Small intestine (tissue), 16 donors: ENCODE measurements at places on chromosomes 12 and 14.

GRCh38 chr12:14186193-14186502, 179.3 kb upstream of the ATF7IP start:
- DNase-seq, result no peak

DNA sequence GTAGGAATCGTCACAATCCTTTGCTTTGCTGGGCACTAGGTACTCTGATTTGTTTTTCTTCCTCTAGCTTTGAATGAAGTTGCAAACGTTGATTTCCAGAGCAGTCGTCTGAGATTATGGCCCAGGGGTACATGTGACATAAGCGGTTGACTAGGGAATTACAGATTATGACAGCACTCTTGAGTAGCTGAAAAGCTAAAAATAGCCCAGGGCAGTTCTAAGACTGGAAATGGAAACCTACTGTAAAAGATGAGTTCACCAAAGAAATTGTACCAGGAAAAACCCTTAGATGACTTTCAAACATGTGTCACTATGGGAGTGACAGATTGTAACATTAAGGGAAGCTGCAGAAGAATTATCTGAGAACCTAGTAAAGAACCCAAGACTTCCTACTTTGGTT, 108.5 kb downstream of the ANO6 start:
- no peak for DNase-seq

GRCh38 chr14:103057372-103058163, at the start of gene CDC42BPB:
Gene CDC42BPB (minus strand): TSS chr14:103057549. CDS start chr14:103057173, 376 bp downstream.
- DNase-seq, result peak; percentile 90

GRCh38 chr12:92434607-92435025, 268.2 kb upstream of the PLEKHG7 start:
- DNase-seq, result no peak

DNA sequence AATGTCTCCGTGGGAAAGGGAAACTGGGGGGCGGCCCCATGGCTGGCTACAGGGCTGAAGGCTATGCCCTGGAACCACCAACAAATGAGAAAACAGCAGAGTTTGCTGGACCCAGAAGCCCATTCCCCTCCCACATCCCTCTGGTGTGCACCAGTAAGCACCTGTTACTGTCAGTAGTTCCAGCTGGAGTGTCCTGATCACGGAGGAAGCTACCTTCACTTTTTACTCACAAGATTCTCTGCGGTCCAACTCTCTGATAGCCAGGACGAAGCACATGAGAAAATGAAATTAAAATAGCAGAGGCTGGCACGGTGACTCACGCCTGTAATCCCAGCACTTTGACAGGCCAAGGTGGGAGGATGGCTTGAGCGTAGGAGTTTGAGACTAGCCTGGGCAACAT, 22.7 kb upstream of the MEG3 start:
- no peak for DNase-seq

GRCh38 chr12:104643093-104643818, 186.5 kb downstream of the CHST11 start:
- DNase-seq, result no peak

GRCh38 chr12:123743002-123743401, 19.1 kb upstream of the DNAH10 start:
- no peak for DNase-seq

- DNase-seq, result no peak
These were observed 187.1 kb downstream of the TSPAN9 start for GRCh38 chr12:3263939-3264922.

- DNase-seq, result no peak
These were observed 352.6 kb downstream of the BCL11B start for GRCh38 chr14:98919434-98919833.

DNA sequence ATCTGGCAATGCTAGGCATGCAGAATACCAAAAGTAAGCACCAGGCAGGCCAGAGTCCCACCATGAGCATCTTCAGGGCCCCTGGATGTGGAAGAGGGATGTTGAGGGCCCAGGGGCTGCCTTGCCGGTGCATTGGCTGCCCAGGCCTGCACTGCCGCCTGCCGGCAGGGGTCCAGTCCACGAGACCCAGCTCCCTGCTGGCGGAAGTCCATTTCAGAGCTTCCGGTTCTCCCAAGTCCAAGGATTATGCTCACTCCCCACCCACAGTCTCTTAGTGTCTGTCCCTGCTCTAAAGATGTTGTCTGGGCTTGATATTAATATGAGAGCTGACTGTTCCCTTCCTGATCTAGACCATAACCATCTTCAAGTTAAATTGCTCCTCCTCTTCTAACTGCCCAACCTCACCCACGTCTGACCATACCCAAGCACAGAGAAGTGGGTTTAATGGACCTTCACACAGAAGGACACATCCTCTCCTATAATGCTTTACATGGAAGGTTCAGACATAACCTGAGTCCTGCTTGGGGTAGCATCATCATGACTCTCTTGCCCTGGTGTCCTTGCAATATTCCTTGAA, 117.4 kb downstream of the DAD1 start:
- DNase-seq, result peak; percentile 71

DNA sequence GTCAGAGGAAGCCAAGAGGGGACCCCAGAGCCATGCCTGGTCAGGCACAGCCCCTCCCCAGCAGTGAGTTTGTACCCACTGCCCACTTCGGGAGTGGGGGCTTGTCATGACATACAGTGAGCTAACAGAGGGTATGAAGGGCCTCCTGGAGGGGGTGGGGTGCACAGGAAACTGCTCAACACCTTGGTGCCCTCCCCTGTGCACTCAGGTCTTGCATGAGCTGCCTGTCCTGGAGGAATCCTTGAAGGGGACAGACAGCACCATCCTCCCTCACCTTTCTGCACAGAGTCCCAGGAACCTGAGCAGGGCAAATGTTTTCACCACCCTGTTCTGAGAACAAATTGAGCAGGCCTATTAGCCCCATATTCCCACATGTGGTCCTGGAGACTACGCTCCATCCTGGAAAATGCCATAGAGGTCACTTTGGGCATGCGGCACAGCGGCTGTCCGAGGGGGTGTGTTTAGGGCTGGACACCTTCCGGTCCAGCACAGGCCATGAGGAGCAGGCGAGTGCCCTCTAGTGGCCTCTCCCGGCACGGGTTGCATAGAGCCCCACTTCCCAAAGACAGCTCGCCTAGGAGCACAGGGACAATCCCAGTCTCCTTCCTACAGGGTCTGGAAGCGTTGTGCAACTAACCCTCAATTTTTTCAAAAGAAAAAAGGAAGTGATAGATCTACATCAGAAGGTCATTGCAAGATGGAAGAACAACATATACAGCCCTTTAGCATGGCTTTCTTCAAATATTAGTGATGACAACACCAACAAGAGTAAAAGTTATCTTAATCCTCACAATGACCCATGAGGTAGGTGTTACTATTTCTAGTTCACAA, 31.9 kb upstream of the ZFP36L1 start:
- peak; percentile 82 for DNase-seq

DNA sequence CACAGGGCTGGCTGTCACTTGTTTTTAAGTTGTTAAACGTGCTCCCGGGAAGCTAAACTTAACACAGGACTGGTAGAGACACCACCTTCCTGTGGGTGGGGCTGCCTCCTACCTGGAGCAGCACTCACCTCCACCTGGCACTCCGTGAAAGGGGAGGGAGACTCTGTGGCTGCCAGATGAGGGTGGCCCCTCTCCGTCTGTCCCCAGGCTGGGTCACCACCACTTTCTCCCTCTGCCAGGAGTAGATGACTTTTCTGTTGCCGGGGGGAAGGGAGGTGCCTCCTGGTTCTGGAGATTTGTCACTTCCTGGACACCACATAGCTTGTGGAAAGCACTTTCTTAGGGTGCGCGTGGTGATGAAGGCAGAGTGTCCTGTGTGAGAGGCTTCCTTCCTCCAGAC, 81.3 kb downstream of the WDR20 start:
- peak; percentile 16 for DNase-seq

GRCh38 chr14:63510538-63510937, 32.6 kb downstream of the PPP2R5E start:
- no peak for DNase-seq

GRCh38 chr12:56955631-56956256, 1.7 kb downstream of the RDH16 start:
- no peak for DNase-seq

- DNase-seq, result peak; percentile 69
These were observed 131.6 kb downstream of the KSR2 start for GRCh38 chr12:117836999-117837736.

GRCh38 chr14:61803755-61804154, 41.5 kb downstream of the SNAPC1 start:
- no peak for DNase-seq

GRCh38 chr12:51669996-51670395, 79.0 kb downstream of the SCN8A start:
- DNase-seq, result no peak

DNA sequence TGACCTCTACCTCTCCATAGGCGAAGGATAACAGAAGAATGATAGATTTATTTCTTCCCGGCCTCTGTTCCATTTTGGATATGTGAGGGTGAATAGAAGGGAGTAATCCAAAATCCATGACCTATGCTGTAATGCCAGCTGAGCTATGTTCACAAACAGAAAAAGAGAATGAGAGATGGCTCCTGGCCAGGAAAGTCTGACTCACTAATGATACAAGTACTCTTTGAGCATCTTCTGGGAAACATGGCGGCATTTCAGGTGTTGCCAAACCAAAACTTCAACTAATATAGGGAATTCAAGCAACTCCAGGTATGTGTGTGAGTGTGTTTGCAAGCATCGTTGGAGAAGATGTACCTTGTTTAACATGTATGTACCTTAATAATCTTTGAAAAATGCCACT, 55.1 kb downstream of the MED13L start:
- DNase-seq, result peak; percentile 57

GRCh38 chr12:25793196-25793595, 165.3 kb upstream of the RASSF8 start:
- DNase-seq, result no peak

GRCh38 chr12:44240186-44240585, 404.3 kb downstream of the TMEM117 start:
- no peak for DNase-seq

DNA sequence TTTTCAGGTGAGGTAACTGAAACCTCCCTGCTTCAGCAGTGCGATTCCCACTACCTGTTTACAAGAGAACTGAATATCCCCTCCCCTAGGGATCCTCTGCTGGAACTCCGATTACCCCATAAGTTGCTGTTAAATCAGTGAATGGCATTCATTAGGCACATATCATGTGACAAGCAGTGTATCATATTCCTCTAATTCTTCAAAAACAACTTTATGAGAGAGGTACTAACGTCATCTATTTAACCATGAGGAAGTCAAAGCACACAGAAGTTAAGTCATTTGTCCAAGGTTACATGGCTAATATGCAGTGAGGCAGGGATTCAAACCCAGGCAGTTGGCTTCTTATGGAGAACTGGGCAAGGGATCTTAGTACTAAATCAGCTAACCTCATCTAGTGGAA, 43.9 kb upstream of the PCED1B start:
- DNase-seq, result no peak

GRCh38 chr12:76944892-76945291, 66.1 kb upstream of the CSRP2 start:
- DNase-seq, result no peak

- no peak for DNase-seq
These were observed 6.5 kb downstream of the HIP1R start for GRCh38 chr12:122841544-122842321.

- DNase-seq, result no peak
These were observed 2.1 kb downstream of the TMEM179 start for GRCh38 chr14:104602315-104602932.

DNA sequence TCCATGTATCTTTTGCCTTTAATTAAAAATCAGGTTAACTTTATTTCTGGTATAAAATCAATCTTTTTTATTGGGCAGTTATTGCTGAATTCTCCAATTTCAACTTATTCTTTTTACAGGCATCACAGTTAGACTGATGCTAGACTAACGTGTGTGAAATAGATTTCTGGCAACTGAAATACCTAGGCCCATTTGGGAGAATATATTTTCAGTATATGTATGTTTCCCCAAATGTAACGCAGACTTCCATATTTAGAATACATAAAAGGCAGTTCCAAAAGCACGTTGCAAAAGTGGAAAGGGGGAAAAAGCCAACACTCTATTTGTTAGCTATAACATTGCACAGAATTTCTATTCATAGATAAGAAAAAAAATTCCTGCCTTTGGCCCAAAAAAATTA, 297.0 kb downstream of the ATP23 start:
- no peak for DNase-seq

DNA sequence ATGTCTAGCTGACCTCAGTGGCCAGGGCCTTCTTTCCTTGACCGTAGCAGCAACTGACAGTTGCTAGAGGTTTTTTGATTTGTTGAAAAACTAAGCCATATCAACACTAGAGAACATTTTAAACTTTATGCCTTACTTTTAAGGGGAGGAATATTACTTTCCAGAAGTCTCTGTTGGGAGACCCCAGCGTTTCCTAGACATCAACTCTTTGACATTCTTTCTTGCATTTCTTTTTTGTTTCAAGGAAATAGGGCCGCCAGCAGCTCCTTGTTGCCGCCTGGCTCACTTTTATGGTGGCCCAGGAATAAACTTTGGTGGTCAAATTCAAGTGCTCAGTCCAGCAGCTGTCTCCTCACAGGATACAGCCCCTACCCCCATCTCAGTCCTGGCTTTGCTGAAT, 2.5 kb upstream of the HOXC11 start:
- DNase-seq, result no peak

GRCh38 chr12:129496226-129496625, 407.6 kb downstream of the TMEM132D start:
- no peak for DNase-seq

DNA sequence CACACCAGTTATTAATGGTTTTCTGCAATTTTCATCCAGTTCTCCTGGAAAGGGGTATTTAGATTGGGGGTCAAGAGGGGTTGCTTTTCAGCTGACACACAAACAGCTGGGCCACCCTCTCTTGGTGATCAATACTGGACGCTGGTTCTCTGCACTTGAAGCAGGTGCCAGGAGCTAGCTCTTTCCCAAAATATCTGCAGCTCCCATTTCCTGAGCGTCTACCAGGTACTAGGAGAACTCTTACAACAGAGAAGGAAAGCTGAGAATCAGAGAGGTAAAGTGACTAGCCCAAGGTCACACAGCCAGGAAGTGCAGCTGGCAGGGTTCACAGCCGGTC, 1.2 kb downstream of the TESC start:
- no peak for DNase-seq

DNA sequence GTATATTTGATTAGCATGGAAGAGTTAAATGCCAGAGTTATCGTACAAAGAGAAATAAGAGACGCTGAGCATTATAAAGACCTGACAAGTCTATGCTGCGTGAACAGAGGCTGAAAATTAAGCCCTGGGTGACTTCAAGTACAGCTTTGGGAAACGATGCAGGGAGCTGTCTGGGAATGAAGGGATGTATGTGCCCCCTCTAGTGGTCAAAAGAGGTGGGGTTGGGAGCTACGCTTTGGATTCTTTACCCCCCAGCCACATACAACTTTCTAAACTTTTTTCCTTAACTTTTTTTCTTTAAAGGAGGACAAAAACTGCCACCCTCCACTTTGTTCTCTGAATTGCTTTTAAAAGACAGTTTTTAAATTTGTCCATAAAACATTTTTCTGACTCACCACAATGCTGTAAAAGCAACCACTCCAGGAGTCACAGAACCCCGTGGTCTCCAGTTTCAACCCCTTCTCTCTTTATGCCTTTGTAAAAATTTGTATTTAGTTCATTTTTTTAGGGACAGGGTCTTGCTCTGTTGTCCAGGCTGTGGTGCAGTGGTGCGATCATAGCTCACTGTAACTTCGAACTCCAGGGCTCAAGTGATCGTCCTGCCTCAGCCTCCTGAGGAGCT, 59.4 kb downstream of the ZNF664 start:
- peak; percentile 62 for DNase-seq

GRCh38 chr14:48857366-48857765, 728.8 kb downstream of the RPS29 start:
- DNase-seq, result no peak
